ENCODE measurements at places on chromosomes 7 and 10. TPM values are rescaled to one million over a fixed set of nuclear protein-coding genes. Genes with fewer than 3 reads are reported as not detected.

DNA sequence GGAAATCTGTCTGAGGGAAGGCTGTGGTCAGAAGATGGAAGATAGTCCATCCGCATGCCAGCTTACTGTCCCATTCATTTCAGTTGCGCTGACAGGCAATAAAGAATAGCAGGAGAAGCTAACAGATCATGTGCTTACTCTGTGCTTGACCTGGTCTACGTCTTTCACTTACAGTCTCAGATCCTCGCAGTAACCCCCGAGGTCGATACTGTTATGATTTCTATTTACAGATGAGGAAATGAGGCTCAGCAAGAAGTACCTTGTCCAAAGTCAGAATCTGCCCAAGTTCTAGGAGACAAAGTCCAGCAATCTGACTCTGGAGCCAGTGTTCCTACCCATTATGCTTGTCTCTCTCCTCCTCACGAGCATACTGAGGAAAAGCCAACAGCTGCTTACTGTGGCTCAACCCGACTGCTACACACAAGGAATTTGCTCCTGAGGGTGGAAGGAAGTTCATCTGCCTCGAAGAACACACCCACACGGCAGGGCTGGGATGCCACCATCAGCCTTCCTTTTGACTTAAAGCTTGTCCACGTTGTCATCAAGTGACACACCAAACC lies 74.2 kb downstream of the MINPP1 start:
- peaks cover 7% of the 10 kb centered on the region for H3K27me3 ChIP-seq
- no peak overlapping the region for H3K4me3 ChIP-seq
- no peak for DNase-seq
- H3K36me3 ChIP-seq = no peaks in the 10 kb centered on the region
- peaks cover 19% of the 10 kb centered on the region for H3K4me1 ChIP-seq
- H3K27ac ChIP-seq = no peak overlapping the region

GRCh38 chr7:29039821-29040578 lies 81.9 kb upstream of the TRIL start:
- H3K27me3 ChIP-seq = no peaks in the 10 kb centered on the region
- H3K36me3 ChIP-seq = no peaks in the 10 kb centered on the region
- no peak for DNase-seq
- peaks cover 50% of the 10 kb centered on the region for H3K4me1 ChIP-seq
- peak overlapping the region; percentile 56 for H3K27ac ChIP-seq
- H3K4me3 ChIP-seq = no peak overlapping the region

The NKX2-3 gene
- not detected for total RNA-seq

DNA sequence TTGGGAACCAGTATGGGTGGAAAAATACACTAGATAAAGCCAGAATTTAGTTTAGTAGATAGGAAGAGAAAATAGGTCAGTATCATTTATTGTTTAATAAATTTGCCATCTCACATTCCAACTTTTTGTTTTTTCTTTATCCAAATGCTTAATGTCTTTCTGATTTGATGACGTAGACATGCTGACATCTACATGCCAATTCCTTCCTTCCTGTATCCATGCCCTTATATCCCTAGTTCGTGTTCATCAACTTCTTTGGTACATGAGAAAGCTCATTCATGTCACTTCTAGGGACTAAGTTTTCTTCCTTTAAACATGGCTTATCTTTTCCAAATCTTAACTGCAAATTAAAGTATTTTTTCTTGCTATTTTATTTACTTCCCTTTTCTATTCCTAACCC lies 30.5 kb upstream of the ING3 start:
- no peaks in the 10 kb centered on the region for H3K27me3 ChIP-seq
- H3K27ac ChIP-seq = no peak overlapping the region
- DNase-seq = no peak
- H3K36me3 ChIP-seq = no peaks in the 10 kb centered on the region
- no peaks in the 10 kb centered on the region for H3K4me1 ChIP-seq

GRCh38 chr10:7412928-7413282 lies 2.1 kb upstream of the SFMBT2 start:
- H3K4me1 ChIP-seq = peaks cover 28% of the 10 kb centered on the region
- no peaks in the 10 kb centered on the region for H3K36me3 ChIP-seq
- H3K27me3 ChIP-seq = peaks cover 59% of the 10 kb centered on the region
- no peak for DNase-seq
- H3K27ac ChIP-seq = no peak overlapping the region

DNA sequence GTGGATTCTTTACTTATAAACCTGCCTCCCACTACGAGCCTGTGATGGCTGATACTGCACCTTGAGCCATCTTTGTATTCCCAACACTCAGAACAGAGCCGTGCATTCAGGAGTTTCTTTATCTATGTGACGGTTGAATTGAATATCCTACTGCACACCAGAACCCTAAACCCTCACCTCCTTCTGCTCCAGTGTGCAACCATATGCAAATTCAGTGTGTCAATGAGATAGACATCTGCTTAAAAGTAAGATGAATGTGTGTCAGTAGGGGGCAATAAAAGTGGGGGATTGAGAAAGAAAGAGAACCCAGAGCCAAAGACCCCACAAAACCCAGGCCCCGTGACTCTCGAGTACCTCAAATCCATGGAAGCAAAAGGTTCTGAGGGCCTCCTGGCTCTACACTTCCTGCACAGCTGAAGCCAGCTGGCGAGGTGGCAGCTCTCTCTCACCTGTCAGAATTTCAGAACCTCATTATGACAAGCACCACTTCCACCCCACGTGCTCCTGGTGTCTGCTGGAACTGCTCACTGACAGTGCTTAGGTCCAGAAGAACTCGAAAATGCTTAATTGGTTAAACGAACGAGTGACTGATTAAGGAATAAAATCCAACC lies 143.3 kb upstream of the GPR26 start:
- H3K36me3 ChIP-seq = no peaks in the 10 kb centered on the region
- no peak overlapping the region for H3K4me3 ChIP-seq
- H3K27me3 ChIP-seq = no peaks in the 10 kb centered on the region
- no peak for DNase-seq
- H3K27ac ChIP-seq = no peak overlapping the region

- H3K27ac ChIP-seq = peak overlapping the region; percentile 98
- H3K4me1 ChIP-seq = peaks cover 36% of the 10 kb centered on the region
- H3K4me3 ChIP-seq = peak overlapping the region; percentile 95
- DNase-seq = no peak
Measured at GRCh38 chr7:38178695-38179344, 775 bp downstream of the STARD3NL start.

- H3K27me3 ChIP-seq = peaks cover 34% of the 10 kb centered on the region
- H3K27ac ChIP-seq = no peak overlapping the region
Measured at GRCh38 chr10:15898046-15898445, 37.7 kb upstream of the MINDY3 start.

GRCh38 chr10:49448924-49449323 lies 53.0 kb upstream of the DRGX start:
- no peak for DNase-seq
- no peak overlapping the region for H3K4me3 ChIP-seq
- no peak overlapping the region for H3K27ac ChIP-seq
- H3K36me3 ChIP-seq = peaks cover 34% of the 10 kb centered on the region
- peaks cover 3% of the 10 kb centered on the region for H3K4me1 ChIP-seq

GRCh38 chr7:151481650-151482505 lies 37.8 kb downstream of the RHEB start:
- peaks cover 13% of the 10 kb centered on the region for H3K4me1 ChIP-seq
- H3K36me3 ChIP-seq = peaks cover 35% of the 10 kb centered on the region
- H3K27me3 ChIP-seq = no peaks in the 10 kb centered on the region
- no peak overlapping the region for H3K27ac ChIP-seq
- H3K4me3 ChIP-seq = no peak overlapping the region

GRCh38 chr7:49623943-49624342 lies 149.5 kb upstream of the VWC2 start:
- no peaks in the 10 kb centered on the region for H3K27me3 ChIP-seq
- H3K4me1 ChIP-seq = no peaks in the 10 kb centered on the region
- no peak overlapping the region for H3K27ac ChIP-seq
- H3K36me3 ChIP-seq = no peaks in the 10 kb centered on the region
- no peak overlapping the region for H3K4me3 ChIP-seq
- no peak for DNase-seq

The HYAL4 gene
- not detected for total RNA-seq

The FAM180A gene
- total RNA-seq = 0.24 TPM

The HOXA3 gene
- not detected for total RNA-seq

- peaks cover 31% of the 10 kb centered on the region for H3K4me1 ChIP-seq
- peaks cover 4% of the 10 kb centered on the region for H3K27me3 ChIP-seq
- H3K36me3 ChIP-seq = peaks cover 9% of the 10 kb centered on the region
- H3K4me3 ChIP-seq = peak overlapping the region; percentile 83
Measured at GRCh38 chr10:93894516-93895378, 969 bp downstream of the SLC35G1 start.

The POU6F2 gene
- total RNA-seq = 0.63 TPM

GRCh38 chr7:15867441-15867840 lies 181.0 kb upstream of the MEOX2 start:
- no peaks in the 10 kb centered on the region for H3K27me3 ChIP-seq
- no peak overlapping the region for H3K4me3 ChIP-seq
- no peaks in the 10 kb centered on the region for H3K36me3 ChIP-seq

The NEUROG3 gene
- not detected for total RNA-seq

GRCh38 chr7:6461946-6462550 lies 14.3 kb upstream of the DAGLB start:
- peaks cover 45% of the 10 kb centered on the region for H3K36me3 ChIP-seq
- H3K4me3 ChIP-seq = no peak overlapping the region
- no peak for DNase-seq
- no peak overlapping the region for H3K27ac ChIP-seq
- H3K27me3 ChIP-seq = no peaks in the 10 kb centered on the region

DNA sequence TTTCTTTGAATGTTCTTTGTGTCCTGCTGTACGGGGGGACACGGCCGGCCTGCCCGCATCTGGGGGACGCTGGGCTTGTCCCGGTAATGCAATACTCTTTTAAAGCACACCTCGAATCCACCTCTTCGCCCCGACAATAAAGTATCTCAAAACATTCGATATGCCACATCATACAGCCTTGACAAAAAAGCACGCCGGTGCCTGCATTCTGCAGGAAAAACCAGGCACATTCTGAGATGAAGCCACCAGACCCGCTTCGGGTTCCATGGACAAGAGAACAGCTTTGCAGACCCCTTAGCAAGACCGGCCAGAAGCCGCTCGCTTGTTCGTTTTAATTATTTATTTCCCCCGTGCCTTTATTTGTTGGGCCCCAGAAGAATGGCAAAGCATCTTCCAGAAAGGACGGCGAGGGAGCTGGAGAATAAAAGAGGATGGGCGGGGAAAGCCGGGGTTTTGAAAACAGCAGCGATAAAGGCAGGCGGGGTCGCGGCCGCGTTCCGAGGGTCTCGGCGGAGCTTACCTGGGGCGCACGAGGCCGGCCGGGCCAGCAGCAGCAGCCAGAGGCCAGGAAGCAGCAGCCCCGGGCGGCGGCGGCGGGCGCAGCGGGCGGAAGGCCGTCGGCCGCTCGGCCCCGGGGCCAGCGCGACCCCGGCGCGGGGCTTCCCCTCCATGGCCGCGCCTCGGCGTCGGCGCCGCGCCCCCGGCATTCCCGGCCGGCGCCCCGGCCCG lies 462 bp downstream of the KIAA1549 start:
- H3K36me3 ChIP-seq = no peaks in the 10 kb centered on the region
- peaks cover 18% of the 10 kb centered on the region for H3K27me3 ChIP-seq
- no peak for DNase-seq
- peak overlapping the region; percentile 36 for H3K27ac ChIP-seq

The FAM20C gene
- 143 TPM for total RNA-seq

DNA sequence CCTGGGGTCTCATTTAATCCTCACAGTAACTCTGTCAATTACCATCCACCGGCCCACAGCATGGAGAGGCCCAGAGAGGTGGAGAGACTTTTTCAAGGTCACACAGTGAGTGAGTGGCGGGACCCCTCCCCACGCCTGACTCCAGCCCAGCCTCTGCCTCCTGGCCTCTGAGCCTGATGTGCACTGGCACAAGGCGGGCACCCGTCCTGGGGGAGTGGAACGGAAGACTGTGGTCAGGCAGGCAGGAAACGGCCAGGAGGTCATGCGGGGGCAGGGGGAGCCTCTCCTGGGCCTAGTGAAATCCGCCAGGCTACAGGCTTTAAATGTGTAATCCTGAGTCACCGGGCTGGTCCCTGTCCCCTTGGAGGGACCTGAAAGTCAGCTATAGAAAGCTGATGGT lies 32.2 kb downstream of the ZCCHC24 start:
- no peaks in the 10 kb centered on the region for H3K27me3 ChIP-seq
- H3K4me1 ChIP-seq = peaks cover 27% of the 10 kb centered on the region
- peaks cover 52% of the 10 kb centered on the region for H3K36me3 ChIP-seq

The ETV1 gene
- 15.2 TPM for total RNA-seq

- no peak for DNase-seq
- H3K27ac ChIP-seq = no peak overlapping the region
- no peak overlapping the region for H3K4me3 ChIP-seq
- no peaks in the 10 kb centered on the region for H3K36me3 ChIP-seq
- H3K4me1 ChIP-seq = no peaks in the 10 kb centered on the region
- H3K27me3 ChIP-seq = no peaks in the 10 kb centered on the region
Measured at GRCh38 chr7:54397836-54398612, 144.2 kb upstream of the VSTM2A start.

DNA sequence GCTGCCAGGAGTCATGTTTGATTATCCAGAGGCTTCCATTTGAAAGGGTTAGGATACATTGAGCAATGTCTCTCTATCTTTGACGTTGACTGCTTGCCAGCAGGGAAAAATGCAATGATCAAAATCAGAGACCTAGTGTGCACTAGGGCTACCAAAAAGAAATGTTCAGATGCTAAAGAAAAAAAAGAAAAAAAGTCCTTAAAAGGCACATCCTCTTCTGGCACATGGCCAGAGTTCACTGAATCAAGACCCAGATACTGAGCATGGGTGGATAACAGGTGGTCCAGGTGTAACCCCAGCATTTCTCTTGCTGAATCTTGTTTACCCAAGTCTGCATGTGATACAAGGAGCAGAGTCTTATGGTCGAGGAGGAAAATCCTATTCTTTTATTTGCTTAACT lies 899.3 kb downstream of the SORCS3 start:
- no peaks in the 10 kb centered on the region for H3K36me3 ChIP-seq
- DNase-seq = no peak
- no peaks in the 10 kb centered on the region for H3K4me1 ChIP-seq
- H3K27me3 ChIP-seq = no peaks in the 10 kb centered on the region

DNA sequence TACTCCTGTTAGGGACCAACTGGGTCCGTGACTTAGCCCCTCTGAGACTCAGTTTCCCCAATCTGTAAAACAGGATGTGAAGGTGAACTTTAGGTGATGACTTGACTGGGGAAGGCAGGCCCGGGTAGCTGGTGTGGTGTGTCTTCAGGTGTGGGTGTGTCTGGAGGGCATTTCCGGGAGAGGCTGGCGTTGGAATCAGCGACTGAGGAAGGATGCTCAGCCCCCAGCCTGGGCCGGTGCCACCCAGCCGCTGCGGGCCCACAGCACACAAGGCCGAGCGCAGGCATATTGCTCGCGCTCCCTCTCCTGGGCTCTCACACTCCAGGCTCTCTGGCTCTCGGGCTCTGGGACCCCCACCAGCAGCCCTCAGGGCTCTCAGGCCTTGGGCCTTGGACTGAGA lies 31.7 kb upstream of the CNPY1 start:
- no peaks in the 10 kb centered on the region for H3K36me3 ChIP-seq
- no peak overlapping the region for H3K27ac ChIP-seq
- no peak overlapping the region for H3K4me3 ChIP-seq
- DNase-seq = no peak
- no peaks in the 10 kb centered on the region for H3K4me1 ChIP-seq
- H3K27me3 ChIP-seq = peaks cover 19% of the 10 kb centered on the region

The EGR2 gene
- 5.4 TPM for total RNA-seq

- no peak for DNase-seq
- peak overlapping the region; percentile 91 for H3K27ac ChIP-seq
- peak overlapping the region; percentile 91 for H3K4me3 ChIP-seq
- H3K4me1 ChIP-seq = peaks cover 63% of the 10 kb centered on the region
- no peaks in the 10 kb centered on the region for H3K27me3 ChIP-seq
Measured at GRCh38 chr7:148700661-148701064, 2.0 kb downstream of the CUL1 start.

Measured in osteocyte (in vitro differentiated cells).